ENCODE measurements at places on chromosomes 4 and X.

GRCh38 chr4:167359711-167360110 lies 125.4 kb upstream of the SPOCK3 start:
- no peak for DNase-seq

- no peak for DNase-seq
Observed at GRCh38 chr4:7687006-7687405, 252.3 kb upstream of the PSAPL1 start.

- peak; percentile 3 for DNase-seq
Observed at GRCh38 chrX:40773809-40774208, 38.5 kb upstream of the MED14 start.

GRCh38 chr4:19520939-19521520 lies 730.7 kb upstream of the SLIT2 start:
- no peak for DNase-seq

DNA sequence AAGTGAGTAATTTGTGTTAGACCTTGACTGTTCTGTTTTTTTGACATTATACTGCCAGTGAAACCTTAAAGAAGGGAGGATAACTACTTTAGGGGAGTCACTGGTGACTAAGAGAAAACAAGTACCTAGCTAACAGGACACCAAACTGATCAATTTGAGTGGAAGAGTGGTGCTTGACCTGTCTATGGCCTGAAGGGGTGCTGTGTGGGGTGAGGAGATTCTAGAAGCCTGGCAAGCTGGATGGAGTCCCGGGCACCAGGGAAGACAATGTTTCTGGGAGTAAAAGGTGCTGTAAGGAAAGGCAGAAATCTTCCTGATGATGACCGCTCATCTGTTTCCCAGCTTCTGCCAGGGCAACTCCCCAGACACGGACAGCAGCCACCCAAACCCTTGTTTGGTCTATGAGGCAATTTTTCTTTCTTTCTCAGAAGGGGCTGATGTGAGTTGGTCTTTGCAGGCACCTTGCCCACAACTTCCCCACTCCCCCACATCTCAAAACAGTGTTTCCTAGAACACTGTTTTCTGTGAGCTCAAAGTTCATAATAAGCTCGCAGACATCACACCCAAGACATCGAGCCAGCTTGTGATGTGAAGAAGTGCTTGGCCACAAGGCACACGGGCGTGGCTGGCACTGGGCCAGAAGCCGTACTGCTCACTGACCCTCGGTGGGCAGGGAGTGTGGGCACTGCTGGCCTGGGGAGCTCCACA lies 4.6 kb downstream of the TXK start:
- DNase-seq = no peak

DNA sequence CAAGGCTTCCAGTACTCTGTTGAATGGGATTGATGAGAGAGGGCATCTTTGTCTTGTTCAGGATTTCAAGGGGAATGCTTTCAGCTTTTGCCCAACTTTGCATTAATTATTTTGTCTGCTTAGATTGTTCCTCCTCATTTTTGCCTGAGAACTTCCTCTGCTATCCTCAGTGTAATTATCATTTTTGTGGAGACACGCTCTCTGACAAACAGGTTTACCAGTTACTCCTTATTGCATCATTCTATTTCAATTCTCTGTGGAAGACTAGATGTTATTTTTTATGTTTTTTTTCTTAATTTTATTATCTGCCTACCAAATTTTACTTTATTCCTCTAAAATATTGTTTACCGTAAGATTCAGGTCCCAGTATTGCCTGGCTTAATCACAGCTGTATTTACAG lies 349.2 kb downstream of the ADGRL3 start:
- DNase-seq = peak; percentile 6

DNA sequence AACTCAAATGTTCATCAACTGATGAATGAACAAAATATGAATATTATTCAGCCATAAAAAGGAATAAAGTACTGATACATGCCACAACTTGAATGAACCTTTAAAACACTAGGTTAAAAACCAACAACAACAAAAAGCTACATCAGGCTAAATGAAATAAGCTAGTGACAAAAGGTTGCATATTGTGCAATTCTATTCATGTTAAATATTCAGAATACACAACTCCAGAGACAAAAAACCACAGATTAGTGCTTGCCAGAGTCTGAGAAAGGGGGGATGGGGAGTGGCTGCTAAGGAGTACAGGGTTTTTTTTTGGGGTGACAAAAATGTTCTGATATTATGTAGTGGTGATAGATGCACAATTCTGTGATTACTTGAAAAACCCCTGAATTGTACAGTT lies 58.5 kb downstream of the HAUS3 start:
- no peak for DNase-seq

DNA sequence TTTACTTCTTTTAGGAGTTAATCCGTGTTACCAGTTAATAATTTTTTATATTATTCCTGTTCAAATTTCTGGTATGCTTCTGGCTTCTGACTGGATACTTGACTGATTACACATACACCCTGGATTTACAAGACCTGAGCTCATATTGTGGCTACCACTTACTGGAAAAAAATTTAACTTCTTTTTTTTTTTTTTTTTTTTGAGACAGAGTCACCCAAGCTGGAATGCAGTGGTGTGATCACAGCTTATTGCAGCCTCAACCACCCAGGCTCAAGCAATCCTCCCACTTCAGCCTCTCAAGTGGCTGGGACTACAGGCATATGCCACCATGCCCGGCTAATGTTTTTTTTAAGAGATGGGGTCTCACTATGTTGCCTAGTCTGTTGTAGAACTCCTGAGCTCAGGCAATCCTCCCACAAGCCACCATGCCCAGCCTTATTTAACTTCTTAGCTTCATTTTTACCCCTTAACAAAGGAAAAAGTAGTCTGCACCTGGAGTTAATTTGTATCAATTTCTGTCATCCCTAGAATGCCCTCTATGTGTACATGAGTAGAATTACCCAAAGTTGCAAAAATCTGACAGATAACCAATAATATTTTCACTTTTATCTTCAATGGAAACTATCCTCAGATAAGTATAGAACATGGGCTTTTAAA lies 50.3 kb downstream of the TMEM165 start:
- DNase-seq = peak; percentile 88

DNA sequence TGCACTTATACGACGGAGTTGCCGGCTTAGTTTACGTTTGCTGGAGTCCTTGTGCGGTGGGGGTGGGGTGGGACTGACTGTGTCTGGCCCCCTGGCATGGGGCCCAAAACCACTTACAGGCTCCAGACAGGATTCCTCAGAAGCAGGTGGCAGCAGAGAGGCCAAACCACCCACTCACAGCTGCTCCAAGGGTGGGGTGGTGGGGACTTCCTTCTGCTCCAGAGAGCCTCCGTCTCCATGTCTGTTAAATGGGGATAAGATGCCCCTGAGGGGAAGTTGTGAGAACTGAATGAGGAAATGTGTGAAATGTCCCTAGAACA lies 36.7 kb downstream of the PSAPL1 start:
- peak; percentile 79 for DNase-seq

DNA sequence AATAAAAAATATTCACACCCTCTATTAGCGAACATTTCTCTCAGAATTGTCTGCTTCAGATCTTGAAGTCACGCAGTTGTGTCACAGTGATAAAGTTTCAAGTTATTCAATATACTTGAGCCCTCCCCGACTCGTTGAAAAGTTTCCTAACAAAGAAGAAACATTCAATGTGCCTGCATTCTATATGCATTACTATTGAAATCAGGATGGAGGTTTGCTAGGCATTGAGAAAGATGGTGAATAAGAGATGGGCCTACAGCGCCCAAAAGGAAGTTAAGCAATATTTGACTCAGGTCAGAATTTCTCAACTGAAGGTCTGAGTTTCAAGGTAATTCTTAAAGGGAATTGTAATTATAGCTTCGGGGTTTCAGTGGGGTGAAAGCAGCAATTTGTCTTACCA lies 6.1 kb downstream of the TCEANC start:
- peak; percentile 49 for DNase-seq

DNA sequence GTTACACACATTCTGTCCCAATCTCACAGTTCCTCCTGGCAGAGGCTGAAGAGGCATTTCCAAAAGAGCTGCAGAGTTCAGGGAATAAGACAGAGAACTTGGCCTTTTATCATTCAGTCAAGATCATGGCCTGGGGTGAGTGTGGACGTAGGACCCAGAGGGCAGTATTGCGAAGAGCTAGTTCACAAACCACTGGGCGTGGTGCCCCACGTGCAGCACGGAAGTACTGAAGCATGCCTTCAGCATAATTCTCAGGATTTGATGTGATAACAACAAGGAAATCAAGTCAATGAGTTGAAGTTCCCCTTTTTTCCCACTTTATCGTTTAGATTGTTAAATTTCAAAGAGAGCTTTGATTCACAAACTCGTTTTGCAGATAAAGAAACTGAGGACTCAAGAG lies 117.7 kb downstream of the RELL1 start:
- DNase-seq = no peak

DNA sequence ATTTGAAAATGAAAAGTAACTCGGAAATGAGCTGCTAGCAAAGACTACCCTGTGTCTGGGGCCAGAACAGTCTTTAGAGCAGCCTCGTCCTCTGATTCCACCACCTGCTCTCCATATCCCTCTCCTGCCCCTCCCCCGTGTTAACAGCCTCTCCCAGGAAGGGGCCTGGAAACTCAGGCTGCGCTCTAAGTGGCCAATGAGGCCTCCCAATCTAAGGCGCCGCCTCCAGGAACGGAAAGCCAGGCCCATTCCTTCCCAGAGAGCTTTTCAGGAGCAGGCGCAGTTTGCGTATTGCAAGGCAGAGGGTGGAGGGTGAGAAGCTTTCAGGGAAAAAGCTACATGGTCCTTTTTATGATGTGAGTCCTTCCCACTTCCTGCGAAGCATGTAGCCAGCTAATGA lies 31.2 kb downstream of the RS1 start:
- DNase-seq = peak; percentile 5

GRCh38 chrX:45322382-45322781 lies 121.7 kb upstream of the DIPK2B start:
- DNase-seq = peak; percentile 87

DNA sequence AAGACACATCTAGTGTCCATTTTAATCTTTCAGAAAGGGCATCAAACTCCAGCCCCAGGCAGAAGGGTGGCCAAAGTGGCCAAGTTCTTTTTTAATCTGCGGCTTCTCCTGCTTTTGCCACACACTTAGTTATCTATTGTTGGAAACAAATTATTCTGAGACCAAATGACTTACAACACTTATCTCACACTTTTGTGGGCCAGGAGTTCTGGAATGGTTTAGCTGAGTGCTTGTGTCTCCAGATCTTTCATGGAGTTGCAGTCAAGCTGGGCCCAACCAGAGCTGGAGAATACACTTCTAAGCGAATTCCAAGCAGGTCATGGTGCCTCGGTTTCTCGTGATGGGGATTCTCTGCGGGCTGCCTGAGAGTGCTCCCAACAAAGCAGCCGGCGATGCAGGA lies 4.0 kb downstream of the TXK start:
- DNase-seq = no peak

GRCh38 chr4:112422644-112423043 lies 93.3 kb downstream of the NEUROG2 start:
- DNase-seq = no peak

DNA sequence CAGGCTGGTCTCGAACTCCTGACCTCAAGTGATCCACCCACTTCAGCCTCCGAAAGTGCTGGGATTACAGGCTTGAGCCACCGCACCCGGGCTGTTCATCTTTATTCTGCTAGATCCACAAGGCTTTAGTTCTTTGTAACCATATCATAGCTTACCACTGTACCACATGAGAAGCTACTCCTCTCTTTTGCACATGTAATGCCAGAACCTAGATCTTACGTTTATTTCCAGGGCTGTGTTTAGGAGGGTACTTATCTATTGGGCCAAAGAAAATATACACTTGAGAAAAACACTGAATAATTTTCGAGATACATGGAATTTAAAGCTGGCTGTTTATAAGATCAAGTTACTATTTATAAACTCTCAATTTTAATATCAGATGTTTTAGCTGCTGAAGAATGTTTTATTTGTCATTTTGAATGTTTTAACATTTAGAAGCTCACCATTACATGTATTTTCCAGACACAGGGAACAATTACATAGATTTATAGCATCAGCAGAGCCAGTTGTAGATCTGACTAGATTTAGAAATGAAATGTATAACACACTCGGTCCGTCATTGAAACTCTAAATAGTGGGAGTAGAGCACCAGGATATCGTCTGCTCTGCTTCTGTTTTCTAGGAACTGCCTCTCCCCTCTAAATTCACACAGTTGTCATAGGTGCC lies 155.3 kb upstream of the HAND2 start:
- no peak for DNase-seq

DNA sequence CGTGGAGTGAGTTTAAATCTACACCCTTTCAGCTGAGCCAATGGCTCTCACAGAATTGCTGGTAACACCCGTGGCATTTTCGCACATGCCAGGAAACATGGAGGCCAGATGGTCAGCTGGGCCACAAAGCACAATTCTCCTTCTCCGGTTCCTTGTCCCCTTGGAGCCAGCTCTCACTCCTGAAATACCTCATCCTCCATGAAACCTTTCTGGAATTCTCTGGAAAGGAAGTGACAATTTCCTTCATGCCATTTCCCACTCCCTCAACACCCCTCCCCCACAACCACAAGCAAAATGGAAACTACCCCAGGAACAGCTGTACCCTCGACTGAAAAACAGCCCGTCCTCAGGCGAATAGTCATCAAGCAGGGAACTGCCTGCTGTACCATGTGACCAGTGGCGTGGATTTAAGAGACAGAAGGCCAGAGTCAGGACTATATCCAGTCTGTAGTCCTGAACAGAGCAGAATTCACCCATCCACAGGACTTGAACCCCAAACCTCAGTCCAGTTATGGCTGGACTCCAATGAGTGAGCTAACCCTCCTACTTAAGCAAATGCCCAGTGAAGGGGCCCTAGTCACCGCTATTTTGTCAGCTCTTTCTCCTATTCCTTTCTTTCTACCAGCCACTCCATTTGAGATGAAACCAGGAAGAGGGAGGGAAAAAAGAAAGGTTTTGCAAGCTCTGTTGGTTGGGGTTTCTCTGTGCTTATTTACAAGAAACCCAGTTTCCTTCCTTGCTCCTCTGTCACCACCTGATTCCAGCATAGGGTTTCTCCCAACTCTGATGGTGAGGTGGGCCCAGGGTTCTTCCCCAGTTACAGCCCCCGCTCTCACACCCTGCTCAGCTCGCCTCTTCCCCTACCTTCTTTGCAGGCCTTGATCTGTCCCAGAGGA lies 24.5 kb downstream of the ELF4 start:
- peak; percentile 47 for DNase-seq

GRCh38 chr4:42923431-42923830 lies 30.9 kb downstream of the GRXCR1 start:
- no peak for DNase-seq

GRCh38 chrX:107541244-107541643 lies 87.1 kb upstream of the PRPS1 start:
- no peak for DNase-seq

- DNase-seq = no peak
Observed at GRCh38 chrX:151704041-151704663, 8.9 kb downstream of the PRRG3 start.

- no peak for DNase-seq
Observed at GRCh38 chr4:2261853-2262144, at the start of gene MXD4. Gene MXD4 (minus strand): TSS chr4:2262109. CDS start chr4:2261980, 129 bp downstream.

All from fibroblast of skin of abdomen (primary cell).